ENCODE measurements at places on chromosomes 3 and 15.

- no peak for DNase-seq
These were observed 4.9 kb downstream of the GNAT1 start for GRCh38 chr3:50196253-50196801.

GRCh38 chr3:37287776-37288175, 113.4 kb upstream of the LRRFIP2 start:
- no peak for DNase-seq

- no peak for DNase-seq
These were observed 247.9 kb downstream of the ZMAT3 start for GRCh38 chr3:178823591-178824246.

DNA sequence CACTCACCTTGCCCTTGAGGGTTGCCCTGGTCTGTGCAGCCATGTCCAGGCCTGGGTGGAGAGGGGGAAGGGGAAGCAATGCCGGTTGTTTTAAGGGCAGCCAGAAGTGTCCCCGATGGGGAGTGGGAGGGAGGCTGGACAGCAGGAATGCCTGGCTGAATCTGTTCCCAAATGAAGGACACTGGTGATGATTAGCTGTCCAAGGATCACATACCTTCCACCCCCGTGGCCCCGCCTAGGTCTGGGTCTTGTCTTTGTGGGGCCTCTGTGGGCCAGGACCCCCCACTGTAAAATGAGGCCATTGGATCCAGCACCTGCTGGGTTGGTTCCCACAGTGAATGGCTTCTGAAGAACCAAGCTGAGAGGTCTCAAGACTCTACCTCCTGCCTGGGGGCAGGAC, 71.4 kb downstream of the FBLN2 start:
- DNase-seq: no peak

GRCh38 chr15:98433856-98434255, 214.5 kb upstream of the IGF1R start:
- no peak for DNase-seq

- DNase-seq: no peak
These were observed 48.2 kb upstream of the SLC41A3 start for GRCh38 chr3:126131881-126132750.

DNA sequence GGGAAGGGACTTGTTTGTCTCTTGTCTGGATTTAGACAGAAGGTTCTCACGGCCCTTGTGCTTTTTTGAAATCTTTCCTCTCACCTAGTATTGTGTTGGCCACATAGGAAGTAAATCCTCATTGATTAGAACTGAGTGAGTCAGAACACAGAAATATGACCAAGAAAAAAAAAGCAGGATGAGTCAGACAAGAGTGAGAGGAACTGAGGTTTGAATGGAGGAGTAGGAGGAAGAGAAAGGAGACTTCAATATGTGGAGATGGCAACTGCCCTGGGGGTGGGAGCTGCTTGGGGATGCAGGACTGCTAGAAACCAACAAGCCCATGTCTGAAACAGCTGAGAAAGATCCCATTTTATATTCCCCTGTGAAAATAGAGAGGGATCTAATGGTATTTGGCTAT, 194.1 kb upstream of the ZBTB20 start:
- no peak for DNase-seq

DNA sequence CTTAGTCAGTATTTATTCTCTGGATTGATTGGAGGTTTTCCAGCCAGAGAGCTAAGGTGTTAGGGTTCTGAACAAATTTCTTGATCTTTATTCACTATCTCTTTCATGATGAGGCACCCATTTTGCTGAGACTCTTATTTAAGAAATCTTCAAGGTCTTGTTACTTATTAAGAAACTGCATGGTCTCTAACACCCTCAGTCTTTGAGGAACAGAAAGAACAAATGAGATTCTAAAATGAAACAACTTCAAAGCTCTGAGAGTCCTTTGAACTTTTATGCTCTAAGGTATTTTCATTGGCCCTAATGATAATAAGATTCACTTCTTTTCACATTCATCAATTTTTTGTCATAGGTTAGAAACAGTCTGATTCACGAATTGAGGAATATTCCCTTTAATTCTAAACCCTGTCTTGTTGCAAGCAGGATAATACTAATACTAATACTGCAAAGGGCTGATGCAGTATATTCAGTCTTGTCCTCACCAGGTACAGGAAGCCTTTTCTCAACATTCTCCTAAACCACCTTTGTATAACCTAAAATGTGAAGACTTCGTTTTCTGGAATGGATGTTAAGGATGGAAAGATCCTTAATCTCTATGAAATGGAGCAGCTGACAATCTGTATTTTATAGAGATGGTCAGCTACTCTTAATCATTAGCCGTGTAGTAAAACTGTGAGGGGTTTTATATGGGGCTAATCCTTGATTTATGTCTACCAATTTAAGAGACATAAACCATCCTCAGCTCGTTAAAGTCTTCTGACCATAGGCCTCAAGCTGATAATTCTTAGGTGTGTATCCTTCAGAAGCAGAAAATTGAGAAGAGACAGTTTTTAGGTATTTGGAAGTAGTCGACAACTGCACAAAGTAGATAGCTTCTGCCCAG, 198.3 kb downstream of the OTOL1 start:
- no peak for DNase-seq

DNA sequence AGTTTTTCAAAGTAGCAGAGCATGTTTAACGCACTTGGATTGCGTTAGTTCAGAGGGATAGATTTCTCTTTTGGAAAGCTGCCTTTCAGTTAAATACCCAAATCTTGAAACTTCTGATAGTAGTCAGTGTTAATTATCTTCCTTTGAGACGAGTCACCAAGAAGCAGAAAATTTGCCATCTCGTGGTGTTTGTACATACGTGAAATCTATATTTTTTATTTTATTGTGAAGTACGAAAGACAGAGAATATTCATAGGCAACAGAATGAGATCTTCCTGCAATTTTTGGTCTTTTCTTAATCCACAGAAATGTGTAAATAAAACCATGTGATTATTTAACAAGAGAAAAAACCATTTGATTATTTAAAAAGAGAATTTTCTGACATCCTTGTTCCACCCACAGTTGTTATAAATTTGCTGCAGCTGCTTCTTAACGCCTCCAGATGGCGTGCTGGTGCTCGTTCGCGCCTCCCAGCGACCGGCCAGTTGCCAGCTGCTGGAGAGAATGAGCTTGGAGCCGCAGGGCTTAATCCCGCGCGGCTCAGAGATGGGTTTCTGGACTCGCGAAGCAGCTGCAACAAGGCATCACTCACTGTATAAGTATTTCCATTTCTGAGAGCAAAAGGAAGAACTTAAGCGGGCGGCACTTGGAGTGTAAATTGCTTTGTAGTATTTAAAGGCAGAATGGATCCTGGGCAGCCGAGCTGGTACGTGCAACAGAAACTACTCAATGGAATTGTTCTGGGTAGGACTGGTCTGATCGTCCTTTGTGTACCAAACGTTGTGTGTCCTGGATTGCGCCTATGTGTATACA, 10.5 kb upstream of the SLITRK3 start:
- no peak for DNase-seq

- DNase-seq: no peak
These were observed 26.5 kb upstream of the CD47 start for GRCh38 chr3:108117241-108117775.

- no peak for DNase-seq
These were observed 123.4 kb downstream of the EEFSEC start for GRCh38 chr3:128276577-128277183.

DNA sequence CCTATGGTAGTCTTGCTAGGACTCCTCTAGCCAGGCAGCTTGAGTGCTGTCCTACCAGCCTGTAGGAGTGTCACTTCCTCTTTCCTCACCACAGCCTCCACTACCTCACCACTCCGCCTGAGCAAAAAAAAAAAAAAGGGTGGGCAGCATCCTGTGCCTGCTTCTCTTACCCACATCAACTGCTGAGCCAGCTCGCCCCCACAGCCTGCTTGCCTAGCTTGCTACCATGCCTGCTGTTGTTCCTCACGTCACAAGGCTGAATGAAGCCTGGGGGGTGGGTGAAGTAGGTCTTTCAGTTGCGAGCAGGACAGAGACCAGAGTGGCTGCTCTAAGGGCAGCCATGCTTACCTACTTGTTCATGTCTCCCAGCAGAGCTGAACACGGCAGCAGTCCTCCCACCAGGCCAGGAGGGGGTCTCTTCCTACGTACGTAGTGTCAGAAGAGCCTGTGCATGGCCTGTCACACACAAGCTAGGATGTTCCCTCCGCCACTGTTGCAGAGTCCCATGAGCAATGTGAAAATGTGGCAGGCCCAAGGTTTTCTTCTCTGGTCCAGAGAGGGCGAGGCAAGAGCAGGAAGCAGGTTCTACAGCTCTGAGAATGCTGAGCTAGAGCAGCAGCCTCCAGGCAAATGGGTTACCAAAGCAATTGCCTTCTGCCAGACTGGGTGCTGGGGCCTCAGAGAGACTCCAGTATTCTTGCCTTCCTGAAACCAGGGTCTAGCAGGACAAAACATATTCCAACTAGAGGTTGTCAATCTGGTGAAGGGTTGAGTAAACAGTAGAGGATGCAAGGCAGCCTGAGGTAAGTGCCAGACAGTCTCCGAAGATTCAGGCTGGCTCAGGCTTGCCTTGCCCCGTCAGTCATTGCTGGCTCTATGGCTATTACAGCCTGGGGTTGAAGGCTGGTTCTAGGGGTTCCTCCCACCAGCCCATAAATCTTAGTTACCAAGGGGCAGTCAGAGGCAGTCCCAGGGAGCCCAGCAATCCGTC, 8.1 kb downstream of the PPM1M start:
- DNase-seq: peak; percentile 87

DNA sequence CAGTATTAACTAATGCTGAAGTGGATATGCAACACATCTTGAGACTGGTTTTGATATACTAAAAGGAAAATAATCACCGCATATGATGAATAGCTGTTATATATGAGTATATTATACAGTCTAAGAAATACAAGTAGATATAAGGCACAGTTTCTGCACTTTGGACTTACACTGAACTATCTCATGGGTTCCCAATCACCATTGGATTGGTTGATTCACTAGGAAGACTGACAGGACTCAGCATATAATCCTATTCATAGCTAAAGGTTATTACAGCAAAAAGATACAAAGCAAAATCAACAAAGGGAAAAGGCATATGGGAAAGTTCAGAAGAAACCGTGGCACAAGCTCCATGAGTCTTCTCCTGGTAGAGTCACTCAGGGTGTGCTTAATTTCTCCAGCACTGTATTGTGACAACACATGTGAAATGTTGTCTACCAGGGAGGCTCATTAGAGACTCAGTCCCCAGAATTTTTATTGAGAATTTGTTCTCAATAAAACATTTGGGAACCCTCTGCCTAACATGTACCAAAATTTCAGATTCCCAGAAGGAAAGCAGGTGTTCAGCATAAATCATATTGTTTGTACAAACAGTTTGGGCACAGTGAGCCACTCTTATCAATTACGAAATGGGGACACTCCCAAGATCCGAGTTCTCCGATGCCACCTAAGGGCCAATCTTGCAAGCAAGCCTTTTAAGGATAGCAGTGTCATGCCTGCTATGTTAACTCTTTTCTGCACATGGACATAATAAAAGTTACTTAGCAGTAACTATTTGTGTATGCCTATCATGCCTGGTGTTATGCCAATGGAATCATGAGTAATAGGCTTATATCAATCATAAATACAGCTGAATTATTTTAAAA, 26.8 kb downstream of the CMC1 start:
- DNase-seq: no peak

DNA sequence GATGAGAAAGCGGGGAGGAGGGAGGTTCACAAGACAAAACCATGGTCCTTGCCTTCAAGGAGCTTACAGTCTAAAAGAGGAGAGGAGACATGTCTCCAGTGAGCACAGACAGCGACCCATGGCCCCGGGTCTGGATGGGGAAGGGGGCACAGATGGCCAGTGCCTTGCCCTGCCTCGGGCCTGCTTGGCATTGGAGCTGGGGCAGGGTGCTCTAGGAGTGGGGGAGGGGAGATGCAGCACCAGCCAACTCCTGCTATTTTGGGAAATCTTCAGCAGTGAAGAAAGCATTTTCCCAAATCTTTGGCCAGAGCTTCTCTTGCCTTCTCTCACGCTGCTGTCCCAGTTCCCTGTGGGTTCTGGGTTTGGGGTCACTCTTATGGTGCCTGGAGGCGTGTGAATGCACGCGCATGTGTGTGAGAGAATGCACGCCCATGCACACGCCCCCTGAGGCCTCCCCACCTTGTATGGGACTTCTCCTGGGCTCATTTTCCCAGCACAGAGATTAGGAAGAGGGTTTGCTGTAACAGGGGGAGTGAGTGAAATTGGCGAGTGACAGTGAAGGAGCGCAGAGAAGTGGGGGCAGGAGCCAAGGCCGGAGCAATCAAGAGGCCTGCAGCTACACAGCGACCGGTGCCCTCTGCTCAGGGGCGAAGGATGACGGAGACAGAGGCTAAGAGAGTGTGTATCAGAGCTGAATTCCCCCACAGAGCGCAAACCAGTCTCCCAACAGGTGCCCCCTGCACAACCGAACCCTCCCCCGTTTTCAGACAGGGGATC, 71.5 kb downstream of the SEMA5B start:
- no peak for DNase-seq

GRCh38 chr15:67199391-67199790, 55.1 kb downstream of the AAGAB start:
- no peak for DNase-seq

DNA sequence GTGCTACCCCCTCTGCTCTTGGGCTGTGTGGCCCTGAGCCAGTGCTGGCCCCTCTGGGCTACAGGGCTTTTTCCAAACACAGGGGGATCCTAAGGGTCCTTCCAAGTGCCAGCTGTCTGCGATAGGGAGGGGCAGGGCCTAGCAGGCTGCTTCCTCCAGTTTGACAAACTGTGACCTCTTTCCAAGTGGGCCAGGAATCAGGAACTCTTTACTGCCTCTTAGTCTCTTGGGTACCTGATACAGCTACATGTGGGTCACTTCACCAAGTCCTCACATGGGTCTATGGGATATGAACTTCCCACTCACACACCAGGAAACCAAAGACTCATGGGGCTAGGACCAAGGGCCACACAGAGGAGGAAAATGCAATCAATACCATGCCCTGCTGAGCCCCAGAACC, 25.4 kb downstream of the SEC61A1 start:
- DNase-seq: no peak

GRCh38 chr3:126982126-126982470, 817 bp upstream of the PLXNA1 start:
- peak; percentile 86 for DNase-seq

DNA sequence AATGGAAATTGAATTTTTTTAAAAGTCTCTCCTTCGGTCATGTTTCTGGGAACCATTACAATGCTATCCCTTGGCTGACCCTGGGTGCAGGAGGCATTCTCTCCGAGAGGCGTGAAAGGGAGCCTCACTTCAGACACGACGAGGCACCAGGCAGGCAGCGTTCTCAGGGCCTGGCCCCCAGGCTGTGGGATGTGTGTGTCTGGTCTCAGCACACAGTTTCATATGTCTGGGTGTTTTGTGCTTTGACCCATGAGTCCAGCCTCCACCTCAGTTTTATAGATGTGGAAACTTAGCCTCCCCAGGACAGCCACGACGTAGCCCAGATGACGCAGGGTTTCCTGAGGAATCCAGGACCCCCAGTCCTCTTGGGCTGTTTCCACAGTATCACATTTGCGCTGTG, 34.0 kb downstream of the FGD5 start:
- DNase-seq: no peak

DNA sequence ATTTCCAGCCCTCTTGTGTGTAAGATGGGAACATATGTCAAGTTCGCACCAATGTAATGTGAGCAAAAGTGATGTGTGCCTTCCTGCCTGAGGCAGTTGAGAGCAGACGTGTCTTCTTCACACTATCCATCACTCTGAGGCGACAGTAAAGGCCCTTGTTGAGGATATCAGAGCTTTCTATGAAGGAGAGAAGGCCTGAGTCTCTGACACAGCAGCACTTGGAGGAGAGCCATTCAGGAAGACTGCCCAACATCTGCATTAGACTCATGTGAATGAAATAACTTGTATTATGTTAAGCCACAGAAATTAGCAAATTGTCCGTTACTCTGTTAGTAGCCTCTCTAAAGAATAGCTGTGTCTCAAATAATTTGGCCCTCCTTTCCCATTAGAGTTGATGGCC, 108.8 kb upstream of the CCDC54 start:
- no peak for DNase-seq

GRCh38 chr3:87437765-87438164, 161.4 kb upstream of the POU1F1 start:
- DNase-seq: no peak
